ENCODE measurements at places on chromosomes 3 and 15.

GRCh38 chr3:171977441-171977840 is 61.9 kb upstream of the FNDC3B start:
- no peak for DNase-seq

DNA sequence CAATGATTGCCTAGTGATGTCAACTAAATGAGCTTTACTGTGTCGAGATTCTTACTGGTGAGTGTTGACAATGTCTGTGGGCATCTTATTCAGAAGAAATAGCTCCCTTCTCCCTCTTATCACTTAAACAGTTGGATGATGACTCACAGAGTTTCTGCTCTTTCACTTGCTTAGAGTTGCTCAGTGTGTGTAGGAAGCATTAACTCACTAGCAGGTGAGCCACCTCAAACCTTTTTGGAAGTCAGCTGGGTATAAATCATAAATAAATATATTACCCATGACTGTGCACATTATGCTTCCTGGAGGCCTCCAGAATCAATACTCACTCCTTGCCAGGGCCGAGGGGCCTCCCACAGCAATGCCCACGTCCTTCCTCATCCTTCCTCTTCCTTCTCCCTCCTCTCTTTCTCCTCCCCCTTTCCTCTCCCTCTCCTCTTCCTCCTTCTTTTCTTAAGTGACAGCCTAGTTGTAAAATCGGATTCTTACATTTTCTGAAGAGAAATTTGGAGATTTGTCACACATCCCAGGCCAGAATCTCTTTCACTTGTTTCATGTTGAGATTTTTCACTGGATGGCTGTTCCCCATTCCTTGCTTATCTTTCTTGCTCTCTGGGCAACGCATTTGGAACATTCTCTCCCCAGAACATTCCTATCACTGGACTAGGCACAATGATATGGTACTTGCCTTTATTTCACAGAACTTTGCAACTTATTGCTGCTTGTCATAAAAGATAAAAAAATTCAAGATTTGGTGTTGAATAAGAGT is 17.5 kb downstream of the SHC4 start:
- DNase-seq: no peak

- DNase-seq: no peak
Measured at GRCh38 chr3:14773691-14774128, 45.1 kb upstream of the FGD5 start.

GRCh38 chr3:32959371-32959770 is 7.9 kb downstream of the CCR4 start:
- DNase-seq: no peak
